Kidney (tissue), 22 donors: ENCODE measurements at places on chromosomes 13 and 19. TPM values are rescaled to one million over a fixed set of nuclear protein-coding genes. Genes with fewer than 3 reads are reported as not detected.
A peak's percentile ranks its signal among the peaks of the same experiment; 100 is the strongest.

DNA sequence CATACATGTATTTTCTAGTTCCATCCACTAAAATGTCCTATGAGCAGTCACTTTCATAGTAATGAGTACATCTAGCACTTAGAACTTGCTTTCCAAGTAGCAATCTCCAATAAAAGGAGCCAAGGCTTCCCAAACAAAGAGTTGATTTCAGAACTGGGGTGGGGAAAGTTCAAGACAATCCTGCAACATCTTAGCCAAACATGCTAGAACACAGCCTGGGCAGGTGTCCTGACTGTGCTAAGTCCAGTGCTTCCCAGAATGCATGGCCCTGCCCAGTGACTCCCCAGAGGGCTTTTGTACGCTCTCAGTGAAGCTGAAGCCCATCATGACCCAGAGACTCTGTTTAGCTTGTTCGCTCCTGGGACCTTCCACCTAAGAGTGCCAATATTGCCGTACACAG is 106.7 kb upstream of the UBAC2 start:
- no peak for DNase-seq

DNA sequence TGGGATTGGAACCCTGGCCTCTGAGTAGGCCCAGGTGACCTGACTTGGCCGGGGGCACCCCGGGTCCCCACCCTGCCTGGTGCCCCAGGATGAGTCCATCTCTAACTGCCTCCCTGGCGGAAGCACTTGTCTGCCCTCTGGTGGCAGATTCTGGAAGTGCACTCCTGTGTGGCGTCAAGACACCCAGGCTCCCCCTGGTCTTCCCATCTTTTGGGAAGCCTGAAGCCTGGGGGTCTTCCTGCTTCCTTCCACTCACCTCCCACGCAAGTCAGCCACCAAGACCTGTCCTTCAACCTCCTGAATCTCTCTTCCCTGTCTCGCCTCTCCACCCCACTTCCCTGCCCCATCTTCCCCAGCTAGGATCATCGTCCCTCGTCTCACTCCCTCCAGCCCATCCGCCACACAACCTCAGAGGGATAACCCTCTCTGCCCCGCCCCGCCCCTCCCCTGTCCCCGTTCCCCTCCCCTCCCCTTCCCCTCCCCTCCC is 7.4 kb downstream of the RABAC1 start:
- DNase-seq: peak; percentile 85

Gene PLEKHF1
- total RNA-seq: 11.7 TPM

Gene FXYD3
- total RNA-seq: 33.7 TPM

DNA sequence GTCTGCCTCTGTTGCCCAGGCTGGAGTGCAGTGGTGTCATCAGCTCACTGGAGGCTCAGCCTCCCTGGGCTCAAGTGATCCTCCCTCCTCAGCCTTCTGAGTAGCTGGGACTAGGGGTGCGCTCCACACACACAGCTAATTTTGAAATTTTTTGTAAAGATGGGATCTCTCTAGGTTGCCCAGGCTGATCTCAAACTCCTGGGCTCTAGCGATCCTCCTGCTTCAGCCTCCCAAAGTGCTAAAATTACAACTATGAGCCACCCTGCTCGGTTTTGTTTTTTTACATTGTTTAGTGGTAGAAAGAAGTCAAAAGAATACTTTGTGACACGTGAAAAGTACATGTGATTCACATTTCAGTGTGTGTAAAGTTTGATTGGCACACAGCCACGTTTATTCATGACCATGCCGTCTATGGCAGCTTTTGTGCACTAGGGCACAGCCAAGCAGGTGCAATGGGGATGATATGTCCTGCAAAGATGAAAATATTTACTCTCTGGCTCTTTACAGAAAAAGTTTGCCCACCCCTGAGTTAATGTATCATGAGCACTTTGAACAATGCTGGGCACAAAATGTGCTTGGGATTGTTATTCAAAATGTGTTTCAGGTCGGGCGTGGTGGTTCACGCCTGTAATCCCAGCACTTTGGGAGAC is 16.2 kb upstream of the NFIC start:
- peak; percentile 32 for DNase-seq

GRCh38 chr13:25770601-25771000 is 281.2 kb downstream of the SHISA2 start:
- DNase-seq: no peak

DNA sequence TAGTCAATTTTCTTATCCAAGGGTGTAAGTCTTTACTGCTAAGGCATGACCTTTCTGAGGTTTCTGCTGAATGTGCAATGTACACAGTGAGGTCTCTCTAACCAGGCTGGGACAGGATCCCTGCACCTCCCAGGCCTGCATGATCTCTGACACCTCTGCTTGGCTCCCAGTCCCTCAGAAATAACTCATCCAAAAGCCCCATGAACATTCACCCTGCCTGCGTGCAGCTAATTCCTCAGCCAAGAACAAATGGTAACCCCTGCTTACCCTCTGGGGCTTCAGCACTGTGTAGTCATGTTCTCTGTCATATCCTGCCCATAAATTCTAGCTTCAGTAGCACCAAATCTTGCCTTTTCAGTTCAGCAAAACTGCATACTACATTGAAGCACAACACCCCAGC is 1146.3 kb upstream of the MIR17HG start:
- no peak for DNase-seq

DNA sequence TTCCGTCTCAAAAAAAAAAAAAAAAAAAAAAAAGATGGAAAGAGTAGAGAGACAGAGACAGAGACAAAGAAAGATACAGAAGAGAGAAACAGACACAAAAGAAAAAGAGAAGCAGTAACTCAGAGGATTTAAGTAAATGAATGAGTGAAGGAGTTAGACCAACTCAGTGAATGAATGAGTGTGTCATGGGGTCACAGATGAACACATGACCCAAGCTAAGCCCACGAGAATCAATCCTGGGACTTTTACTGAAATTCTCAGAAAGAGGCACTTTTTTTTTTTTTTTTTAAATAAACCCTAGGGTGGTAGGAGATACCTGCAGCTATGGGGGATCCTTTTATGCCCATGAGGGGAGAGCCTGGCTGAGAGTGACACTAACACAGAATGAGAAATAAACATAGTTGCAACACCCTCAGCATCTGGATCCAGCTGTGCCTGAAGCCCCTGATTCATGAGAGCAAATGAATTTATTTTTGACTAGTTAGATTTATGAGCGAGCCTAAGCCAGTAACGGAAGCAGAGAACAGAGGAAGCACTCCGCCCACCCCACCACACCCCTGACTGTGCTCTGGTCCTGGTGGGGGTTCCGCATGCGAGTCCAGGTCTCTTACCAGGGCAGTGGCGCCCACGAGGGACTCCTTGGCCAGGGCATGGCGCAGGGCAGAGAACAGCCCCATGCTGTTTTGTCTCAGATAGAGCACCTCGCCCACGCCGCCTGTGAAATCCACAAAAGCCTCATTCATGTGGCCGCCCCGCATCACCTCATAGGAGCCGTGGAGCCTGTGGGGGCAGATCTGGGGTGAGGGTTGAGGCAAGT is 4.6 kb downstream of the CAPN12 start:
- DNase-seq: no peak

- no peak for DNase-seq
These were observed 664.0 kb upstream of the ARGLU1 start for GRCh38 chr13:107231944-107232343.

- no peak for DNase-seq
These were observed 43.1 kb downstream of the PAN3 start for GRCh38 chr13:28181413-28181812.

DNA sequence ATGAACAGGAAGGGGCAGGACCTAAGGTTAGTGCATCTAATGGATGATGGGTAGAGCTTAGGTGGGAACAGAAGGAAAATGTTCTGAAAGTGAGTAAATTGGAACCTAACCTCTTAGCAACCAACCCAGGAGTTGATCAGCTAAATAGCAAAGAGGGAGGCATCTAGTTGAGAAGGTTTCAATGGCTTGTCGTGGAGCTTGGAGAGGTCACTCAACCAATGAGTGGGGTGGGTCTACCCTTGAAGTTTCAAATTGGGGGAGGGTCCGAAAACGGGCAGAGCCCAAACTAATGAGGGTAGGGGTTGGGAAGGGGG is 5.7 kb upstream of the SHKBP1 start:
- DNase-seq: no peak

GRCh38 chr13:38395497-38395788 is 45.8 kb downstream of the UFM1 start:
- no peak for DNase-seq

Gene NLRP7
- 0.16 TPM for total RNA-seq

DNA sequence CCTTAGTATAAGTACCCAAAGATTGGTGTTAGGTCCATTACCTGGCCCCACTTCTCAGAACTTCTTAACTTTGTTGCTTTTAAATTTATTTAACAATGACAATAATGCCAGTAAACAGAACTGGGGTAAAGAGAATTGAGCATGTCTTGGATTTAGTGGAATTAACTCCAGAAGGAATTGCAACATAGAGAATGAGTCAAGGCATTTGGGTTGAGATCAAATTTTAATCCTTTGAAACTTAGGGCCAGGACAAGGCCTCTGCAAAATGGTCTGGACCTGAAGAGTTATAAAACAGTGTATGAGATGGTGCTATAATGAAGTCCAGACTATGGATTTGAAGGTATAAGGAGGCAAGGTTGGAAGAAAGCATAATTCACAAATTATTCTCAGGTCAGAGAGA is 1030.4 kb downstream of the SLITRK5 start:
- DNase-seq: no peak

- DNase-seq: no peak
These were observed 6.5 kb upstream of the CTXN1 start for GRCh38 chr19:7932276-7932929.

Gene RNASEH2A
- 7.9 TPM for total RNA-seq

GRCh38 chr19:28289295-28290063 is 923.5 kb downstream of the UQCRFS1 start:
- DNase-seq: peak; percentile 69

Gene RHPN2
- 50.3 TPM for total RNA-seq

GRCh38 chr19:56252699-56253422 is 19.7 kb upstream of the EDDM13 start:
- DNase-seq: peak; percentile 86

Gene GNA15
- 8.7 TPM for total RNA-seq

Gene NACC1
- 46.1 TPM for total RNA-seq

DNA sequence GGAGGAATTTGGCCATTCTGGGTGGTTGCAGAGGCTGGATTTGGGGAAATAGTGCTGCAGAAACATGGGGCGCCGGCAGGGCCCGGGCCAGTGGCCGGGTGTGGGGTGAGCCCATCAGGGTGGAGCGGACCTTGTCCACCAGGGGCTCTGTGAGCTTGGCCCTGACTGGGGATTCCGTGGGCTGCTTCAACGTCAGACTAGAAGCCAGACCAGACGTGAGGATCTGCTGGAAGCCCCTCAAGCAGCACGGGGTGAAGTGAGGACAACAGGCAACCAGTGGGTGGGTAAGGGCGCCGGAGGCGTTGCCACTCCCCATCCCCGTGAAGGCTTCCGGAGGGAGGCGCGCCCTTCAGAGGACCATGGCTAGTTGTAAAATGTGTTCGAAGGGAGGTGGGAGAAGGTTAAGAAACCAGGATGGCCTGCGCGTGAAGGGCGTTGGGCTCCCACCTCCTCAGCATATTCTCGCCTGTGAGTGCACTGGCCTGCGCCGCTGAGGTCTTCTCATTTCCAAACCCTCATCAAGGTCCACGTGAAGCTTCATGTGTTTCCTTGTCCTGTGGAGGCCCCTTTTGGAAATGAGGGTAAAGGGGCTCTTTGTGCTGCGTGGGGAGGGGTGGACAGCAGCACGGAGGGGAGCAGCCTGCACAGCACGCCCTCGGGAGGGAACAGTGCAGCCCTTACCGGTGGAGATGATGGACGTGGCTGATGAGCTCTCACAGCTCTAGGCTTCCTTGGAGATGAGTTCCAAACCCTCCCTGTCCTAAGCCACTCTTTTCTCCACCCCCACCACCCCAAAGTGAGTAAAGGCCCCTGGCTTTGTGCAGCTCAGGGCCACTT is 8.3 kb downstream of the TEX29 start:
- no peak for DNase-seq
